ENCODE measurements at places on chromosomes 1 and 21.

DNA sequence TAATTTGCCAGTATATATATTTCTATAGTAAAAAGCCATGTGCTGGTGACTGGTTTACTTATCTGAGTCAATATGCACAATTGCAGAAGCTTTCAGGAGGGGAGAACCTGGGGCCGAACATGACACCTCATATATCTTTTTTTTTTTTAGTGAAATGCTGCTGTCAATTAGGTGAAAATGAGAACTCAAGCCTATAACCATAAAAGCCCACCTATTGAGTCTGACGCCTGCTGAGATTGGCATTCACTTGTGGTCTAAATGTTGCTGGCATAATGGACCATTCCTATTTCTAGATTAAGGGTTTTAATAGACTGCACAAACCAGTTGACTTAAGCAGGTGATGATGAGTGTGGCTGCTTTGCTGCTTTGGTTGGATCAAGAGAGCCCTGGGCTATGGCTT lies 10.8 kb downstream of the NTMT2 start:
- no peak for DNase-seq

DNA sequence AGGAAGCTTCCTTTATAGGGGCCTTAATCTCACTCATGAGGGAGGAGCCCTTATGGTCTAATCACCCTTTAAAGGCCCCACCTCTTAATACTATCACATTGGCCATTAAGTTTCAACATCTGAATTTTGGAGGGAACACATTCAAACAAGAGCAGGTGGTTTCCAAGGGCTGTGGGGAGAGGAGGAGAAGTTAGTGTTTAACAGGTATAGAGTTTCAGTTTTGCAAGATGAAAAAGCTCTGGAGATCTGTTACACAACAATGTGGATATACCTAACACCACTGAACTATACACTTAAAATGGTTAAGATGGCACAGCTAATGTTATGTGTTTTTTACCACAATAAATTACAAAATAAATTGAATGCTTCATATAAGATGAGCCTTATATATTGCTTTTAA lies 113.4 kb upstream of the DNAH14 start:
- no peak for DNase-seq

- DNase-seq = no peak
Measured at GRCh38 chr1:150066838-150067183, 765 bp upstream of the VPS45 start.

- no peak for DNase-seq
Measured at GRCh38 chr1:206447422-206447765, 22.9 kb upstream of the IKBKE start.

DNA sequence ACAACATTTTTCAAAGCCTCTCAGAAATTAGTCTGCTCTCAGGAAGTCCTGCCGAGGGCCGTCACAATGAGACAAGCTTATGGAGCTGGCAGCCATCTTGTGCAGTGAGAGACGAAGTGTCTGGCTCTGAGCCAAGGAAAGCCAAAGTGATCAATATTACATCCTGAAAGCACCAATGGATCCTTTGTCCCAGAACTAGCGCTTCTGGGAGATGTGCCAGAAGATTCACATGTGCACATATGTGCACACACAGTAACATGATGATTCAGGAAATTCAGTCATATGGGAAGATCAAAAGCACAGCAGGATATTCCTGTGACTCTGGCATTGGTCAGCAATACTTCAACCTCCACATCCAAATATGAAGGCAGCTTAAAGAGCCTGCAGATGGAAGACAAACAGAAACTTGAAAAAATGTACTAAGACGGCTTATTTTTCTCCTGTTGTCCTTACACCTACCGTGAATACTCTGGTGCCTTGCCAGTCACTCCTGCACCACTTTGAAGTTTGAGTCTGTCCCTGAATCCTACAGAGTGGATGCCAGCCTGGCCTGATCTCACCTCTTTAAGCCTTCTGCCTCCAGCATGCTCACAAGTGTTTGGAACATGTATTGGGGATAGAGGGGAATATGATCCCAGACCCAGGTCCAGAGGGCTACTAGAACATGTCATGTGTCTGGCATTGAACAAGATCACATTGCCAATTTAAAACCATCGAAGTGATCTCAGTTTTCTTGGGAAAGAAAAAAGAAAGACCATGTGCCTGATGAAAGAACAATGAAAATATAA lies 44.5 kb upstream of the PRRX1 start:
- no peak for DNase-seq

DNA sequence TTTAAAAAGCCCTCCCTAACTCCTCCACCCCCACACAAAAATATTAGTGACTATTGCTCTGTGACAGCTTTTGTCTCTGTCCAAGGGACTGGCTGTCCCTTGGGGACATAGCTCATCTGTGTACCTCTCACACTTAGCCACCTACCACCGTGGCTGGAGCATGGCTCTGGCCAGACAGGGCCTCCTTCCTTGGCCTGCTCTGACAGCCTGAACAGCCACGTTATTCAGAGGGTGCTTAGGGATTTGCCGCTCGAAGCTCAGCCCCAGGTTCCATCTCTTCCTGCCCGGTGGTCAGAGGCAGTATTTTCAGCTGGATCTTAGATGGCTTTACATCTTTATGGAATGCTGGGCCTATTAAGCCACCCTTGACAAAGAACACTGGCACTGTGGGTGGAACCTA lies 6.1 kb upstream of the CELSR2 start:
- DNase-seq = no peak

DNA sequence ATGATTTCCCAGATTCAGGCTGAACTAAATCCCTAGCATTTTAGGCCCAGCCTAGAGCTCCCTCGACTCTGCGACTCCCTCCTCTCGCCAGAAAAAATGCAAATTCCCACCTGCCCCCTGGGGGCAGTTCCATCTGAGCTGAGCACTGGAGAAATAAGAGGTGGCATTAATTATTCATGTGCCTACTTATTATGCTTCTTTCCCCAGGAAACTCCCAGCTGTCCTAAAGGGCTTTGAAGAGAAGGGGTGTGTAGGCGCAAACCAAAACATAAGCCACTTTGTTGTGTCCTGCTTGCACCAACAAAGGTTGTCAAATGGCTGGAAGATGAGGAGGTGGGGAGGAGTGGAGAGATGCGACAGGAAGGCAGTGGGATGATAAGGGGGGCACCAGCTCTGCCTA lies 41.4 kb upstream of the GOLT1A start:
- DNase-seq = no peak

DNA sequence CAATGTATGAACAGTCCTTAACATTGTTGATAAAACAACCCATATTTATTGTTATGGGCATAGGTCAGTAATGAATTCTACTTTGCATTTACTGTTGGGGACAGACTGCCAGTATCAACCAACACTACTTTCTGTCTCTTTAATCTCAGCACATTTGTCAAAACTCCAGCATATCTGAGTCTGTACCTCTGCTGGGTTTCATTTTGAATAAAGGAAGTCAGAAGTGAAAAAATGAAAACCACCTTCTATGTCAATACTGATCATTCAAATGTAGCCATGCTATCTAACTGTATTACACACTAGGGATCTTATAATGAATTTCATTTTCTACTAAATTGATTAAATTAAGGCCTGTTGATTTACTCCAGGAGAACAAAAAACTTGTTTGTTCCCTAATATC lies 24.2 kb upstream of the CXADR start:
- no peak for DNase-seq

DNA sequence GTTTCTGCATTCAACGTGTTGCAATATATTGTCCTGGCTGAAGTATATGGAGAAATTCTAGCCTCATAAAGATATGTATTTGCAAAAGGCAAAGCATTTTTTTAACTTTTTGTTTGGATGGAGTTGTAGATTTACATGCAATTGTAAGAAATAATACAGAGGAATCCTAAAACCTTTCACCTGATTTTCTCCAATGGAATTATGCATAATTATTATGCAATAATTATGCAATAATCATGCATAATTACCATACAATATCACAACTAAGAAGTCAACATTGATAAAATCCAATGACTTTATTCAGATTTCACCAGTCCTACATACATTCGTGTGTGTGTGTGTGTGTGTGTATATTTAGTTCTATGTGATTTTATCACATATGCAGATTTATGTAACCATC lies 7.5 kb upstream of the MAP3K21 start:
- no peak for DNase-seq

DNA sequence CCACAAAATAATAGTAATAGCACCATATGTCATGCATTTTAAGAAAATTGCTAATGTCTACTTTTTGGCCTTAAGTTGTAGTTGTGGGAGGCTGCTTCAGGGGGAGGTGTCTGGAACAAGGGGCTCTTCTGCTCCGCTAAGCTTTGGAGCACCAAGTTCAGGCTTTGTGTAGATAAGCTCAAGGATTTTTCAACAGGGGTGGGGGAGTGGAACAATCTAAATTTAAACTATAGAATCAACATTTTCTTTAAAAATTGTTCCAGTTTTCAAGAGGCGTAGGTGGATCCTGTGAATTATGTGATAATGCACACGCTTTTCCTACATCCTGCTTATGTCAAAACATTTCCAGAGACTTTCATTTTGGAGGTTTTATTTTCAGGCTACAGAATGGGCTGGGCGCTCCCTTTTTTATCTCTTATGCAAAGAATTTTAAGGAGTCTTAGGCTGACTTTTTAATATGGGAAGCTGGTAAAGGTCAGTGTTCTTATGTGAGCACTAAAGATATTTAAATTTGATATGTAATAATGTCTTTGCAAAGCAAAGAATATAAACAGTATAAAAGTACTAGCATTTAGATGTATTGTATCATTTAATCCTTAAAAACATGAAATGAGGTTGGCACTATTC lies 9.9 kb downstream of the ATP1A1 start:
- no peak for DNase-seq

DNA sequence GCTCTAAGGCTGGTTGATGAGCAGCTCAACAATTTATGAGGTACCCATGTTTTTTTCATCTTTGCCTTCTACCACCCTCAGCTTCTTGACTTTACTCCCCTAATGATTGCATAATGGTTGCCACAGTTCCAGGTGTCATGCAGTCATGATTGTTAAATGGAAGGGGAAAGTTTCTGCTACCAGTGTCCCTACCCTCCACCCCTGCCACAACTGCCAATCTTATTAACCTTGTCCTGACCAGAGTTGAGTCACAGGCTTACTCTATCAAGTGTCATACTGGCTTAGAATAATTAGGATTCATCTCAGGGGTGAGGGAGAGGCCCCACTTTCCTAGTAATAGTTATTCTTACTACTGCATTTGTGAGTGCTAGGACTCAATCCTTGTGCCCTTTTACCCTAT lies 7.9 kb upstream of the FUBP1 start:
- no peak for DNase-seq

- DNase-seq = no peak
Measured at GRCh38 chr21:46098303-46099141, 610 bp downstream of the COL6A2 start.

DNA sequence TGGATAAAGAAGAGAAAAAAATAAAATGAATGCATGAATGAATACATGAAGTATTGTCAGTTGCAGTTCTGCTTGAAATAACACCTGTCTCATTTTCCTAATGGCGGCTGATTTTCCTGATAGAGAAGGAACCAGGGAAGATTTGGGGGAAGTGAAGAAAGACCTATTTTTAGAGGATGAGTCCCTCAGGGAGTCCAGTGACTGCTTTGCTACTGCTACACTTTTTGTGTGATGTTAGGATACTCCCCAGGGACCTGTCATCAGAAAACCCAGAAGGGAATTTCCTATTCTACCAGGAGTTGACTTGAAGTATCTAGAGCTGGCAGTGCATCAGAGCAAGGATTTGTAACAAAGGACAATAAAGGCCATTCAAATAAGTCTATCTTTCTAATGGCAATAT lies 114.8 kb downstream of the MAB21L3 start:
- no peak for DNase-seq

- DNase-seq = no peak
Measured at GRCh38 chr1:114587203-114587991, 6.0 kb upstream of the BCAS2 start.

DNA sequence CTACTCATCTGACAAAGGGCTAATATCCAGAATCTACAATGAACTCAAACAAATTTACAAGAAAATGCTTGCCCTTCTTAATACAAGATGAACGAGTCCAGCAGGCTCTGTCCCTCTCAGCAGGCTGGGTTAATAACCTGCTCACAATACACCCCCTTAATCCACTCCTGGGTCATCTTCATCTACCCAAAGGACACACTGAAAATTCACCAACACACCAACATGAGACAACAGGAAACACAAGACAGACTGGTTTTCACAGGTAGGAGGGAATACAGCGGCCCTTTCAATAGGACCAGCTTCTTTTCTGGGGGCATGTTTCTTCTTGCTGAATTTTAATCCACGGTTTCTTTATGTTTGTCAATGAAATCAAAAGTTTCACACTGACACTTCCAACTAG lies 44.6 kb downstream of the SUSD4 start:
- no peak for DNase-seq

GRCh38 chr1:230215529-230215928 lies 148.5 kb downstream of the GALNT2 start:
- DNase-seq = no peak

DNA sequence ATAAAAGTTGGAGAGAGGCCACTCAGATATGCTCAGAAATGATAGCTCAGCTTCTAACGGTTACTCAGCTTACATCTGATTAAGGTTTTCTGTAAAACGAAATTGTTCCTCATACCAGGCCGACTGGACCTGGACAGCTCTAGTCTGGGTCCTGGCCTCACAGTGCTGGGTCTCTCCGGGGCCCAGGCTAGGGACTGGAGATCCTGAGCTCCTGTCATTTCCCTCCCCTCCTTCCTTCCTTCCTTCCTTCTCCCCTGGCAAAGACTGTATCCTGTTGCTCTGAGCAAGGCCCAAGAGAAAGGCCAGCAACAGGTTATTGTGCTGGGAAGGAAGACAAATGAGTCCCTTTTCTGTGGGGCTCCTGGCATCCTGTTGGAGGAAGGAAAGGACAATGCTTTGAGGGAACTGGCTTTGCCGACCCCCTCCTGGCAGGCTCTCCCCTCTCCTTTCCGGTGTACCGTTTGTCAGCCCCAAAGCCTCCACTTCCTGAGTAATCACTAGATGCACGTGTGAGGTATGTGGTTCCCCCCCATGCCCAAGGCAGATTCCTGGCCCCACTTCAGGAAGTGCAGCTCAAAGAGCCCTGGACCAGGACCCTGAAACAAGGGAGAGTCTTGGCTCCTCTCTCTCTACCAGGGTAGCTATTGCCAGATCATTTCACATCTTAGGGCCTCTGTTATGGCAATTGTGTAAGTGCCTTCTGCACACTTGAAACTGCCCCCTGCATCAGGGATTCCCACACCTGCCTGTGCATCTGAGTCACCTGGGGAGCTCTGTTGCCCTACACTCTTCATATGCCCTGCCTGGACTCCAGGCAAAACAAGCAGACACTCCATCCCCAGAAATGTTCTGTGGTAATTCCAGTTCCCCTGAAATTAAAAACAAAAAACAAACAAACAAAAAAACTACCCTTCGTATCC lies 212.7 kb upstream of the FGGY start:
- no peak for DNase-seq

GRCh38 chr1:5555853-5556252 lies 436.4 kb downstream of the NPHP4 start:
- no peak for DNase-seq

- no peak for DNase-seq
Measured at GRCh38 chr1:186301448-186301847, 73.6 kb downstream of the TPR start.

DNA sequence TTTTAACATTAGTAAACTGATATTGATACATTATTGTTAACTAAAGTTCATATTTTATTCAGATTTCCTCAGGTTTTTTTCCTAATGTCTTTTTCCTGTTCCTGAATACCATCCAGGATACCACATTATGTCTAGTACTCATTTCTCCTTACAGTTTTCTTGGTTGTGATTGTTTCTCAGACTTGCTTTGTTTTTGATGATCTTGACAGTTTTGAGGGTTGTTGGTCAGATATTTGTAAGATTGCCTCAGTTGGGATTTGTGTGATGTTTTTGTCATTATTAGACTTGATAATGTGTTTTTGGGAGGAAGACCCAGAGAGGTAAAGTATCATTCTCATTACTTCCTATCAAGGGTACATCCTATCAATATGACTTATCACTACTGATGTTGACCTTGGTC lies 19.5 kb downstream of the EPB41 start:
- DNase-seq = no peak
